ENCODE measurements at places on chromosomes 6 and 20.

GRCh38 chr6:83042467-83043053 is 23.1 kb downstream of the UBE3D start:
- DNase-seq, result no peak

DNA sequence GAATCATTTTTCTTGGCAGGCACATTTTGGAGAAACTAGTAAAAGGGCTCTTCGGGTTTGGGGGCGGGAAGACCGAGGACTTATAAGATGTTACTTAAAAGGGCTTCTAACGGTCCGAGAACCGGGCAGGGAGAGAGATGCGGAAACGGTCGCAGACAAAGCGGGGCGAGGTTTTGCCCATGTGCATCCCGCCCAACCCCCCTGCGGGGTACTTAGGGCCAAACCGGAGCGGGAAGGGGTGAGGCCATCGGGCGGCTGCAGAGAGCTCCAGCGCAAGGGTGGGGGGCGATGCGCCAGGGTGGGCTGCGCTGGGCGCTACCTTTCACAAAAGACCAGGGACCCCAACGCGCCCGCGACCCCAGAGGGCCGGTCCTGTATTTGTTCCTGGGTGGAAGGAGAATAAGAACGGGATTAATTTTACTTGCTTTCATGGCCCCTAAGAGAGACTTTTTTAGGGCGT is 616 bp downstream of the TUBB start:
- DNase-seq, result no peak

GRCh38 chr20:48603819-48604405 is 223.9 kb downstream of the PREX1 start:
- DNase-seq, result peak; percentile 78

- no peak for DNase-seq
These were observed 143.6 kb upstream of the GJE1 start for GRCh38 chr6:141988954-141989705.

- DNase-seq, result no peak
These were observed 19.4 kb downstream of the C6orf15 start for GRCh38 chr6:31092769-31093505.

GRCh38 chr6:165605901-165606739 is 56.9 kb downstream of the PDE10A start:
- DNase-seq, result no peak

DNA sequence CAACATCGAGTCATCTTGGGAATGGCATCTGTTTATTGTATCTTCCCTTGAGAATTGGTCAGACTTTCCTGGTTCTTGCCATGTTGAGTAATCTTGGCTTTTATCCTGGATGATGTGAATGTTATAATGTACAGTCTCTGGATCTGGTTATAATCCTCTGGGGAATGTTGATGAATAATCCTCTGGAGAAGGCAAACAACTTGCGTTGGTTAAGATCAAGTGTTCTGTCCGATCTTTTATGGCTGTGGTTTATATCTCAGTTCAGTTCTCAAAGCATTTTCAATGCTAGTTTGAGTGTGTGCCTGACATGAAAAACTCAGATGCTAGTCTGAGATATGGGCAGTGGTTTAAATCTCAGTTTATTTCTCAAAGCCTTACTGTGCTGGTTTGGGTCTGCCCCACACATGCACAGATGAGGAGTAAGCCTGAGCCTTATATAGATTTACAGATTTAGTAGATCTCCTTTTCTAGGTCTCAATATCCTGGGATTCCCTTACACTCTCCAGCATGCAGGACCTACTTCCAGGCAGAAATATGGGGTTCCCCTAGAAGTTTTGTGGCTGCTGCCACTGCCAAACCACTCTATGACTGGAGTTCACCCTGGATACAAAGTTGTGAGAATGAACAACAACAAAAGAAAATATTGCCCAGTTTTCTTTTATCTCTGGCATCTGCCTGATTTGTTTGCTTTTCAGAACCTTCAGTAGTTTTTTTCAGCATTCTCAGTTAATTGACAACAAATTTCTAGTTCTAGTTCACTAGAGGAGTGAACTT is 191.8 kb upstream of the MAN1A1 start:
- DNase-seq, result no peak

DNA sequence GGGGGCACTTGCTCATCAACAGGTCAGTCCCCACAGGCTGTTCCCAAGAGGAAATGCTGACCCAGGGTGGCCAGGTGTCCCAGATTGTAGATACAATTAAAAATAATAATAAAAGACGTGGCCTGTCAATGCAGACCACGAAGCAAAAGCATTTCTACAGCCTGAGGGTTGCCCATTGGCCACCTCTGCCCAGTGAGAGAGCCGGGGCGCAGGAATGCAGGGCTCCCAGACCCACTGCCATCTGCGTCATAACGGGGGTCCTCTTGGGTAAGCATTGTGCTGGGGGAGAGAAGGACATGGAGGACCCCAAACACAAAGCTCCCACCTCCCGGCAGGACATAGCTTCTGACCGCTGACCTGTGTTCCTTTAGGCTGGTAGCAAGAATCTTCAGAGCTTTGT is 22.9 kb upstream of the AFDN start:
- DNase-seq, result no peak

DNA sequence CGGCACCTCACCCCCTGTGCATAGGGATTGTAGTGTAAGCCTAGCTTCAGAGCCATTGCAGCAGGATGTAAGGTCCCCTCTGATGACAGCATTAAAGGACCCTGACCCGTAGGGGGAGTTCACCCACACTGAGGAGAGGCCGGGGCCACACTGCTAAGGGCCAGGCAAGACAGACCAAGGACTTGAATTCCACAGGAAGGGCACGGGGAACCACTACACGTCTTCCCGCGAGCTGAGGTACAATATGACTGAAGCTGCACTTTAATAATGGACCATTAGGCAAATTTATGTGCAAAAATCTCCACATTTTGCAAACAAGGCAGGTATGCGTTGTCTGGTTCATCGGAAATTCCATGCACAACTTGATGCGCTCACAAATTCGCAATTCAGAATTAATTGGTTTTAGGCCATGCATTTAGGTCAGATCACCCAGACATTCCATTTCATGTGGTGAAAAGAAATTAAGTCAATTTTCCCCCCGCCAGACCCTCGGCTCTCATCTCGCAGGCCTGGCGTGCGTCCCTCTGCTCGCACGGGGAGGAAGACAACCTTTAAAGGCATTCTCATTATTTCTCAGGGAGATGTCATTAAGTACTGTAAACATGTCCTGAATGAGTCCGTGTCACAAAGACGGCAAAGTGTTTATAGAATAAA is 111.8 kb downstream of the FOXA2 start:
- no peak for DNase-seq

GRCh38 chr6:112502351-112503090 is 155.4 kb downstream of the RFPL4B start:
- no peak for DNase-seq

- peak; percentile 69 for DNase-seq
These were observed 131.0 kb downstream of the ANKRD60 start for GRCh38 chr20:58097429-58097828.

- no peak for DNase-seq
These were observed 134.2 kb upstream of the AGPAT4 start for GRCh38 chr6:161408041-161408440.

GRCh38 chr6:169587975-169588374 is 113.9 kb downstream of the WDR27 start:
- DNase-seq, result no peak

GRCh38 chr20:12575352-12576095 is 433.2 kb upstream of the SPTLC3 start:
- DNase-seq, result no peak

- DNase-seq, result no peak
These were observed 549 bp downstream of the ANKRD6 start for GRCh38 chr6:89433252-89434149.

DNA sequence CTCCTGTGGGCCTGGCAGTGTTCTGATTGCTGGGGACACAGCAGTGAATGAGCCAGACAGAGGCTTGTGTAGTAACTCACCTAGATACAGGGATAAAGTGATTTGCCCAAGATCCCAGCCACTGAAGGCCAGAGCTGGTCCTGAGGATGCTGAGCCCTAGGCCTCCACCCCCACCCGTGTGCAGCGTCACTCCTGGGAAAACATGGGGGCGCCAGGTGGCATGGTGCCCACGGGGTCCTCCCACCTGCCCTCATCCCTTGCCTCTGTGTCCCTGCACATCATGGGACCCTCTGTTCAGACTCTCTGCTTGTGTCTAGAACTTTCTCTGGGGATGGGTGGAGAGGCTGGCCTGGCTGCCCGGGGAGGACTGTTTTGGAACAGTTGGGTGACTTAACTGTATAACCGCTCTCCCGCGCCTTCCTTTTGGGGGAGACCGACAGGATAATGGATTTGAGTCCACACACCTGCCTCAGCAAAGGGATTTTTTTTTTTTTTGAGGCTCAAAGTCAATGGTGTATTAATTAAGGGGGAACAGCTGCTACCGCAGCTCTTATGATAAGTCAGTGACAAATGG is 19.6 kb downstream of the LEMD2 start:
- no peak for DNase-seq

- no peak for DNase-seq
These were observed 14.4 kb downstream of the RARS2 start for GRCh38 chr6:87575423-87575822.

DNA sequence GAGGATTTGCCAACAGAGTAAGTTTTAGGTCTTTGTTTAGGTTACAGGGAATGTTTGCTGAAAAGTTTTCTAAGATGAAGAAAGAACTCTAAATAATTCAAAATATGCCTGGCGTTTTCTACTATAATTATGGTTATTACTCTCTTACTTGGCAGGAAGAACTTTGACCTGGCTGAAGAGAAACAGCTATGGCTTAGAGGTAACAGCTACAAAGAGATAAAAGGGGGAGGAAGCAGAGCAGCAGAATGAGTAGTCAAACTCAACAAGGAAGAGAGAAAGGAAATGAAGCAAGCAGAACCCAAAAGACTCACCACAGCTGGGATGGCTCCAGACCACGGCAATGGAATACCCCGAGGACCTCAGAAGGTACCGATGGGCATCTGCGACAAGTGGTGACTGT is 95.6 kb downstream of the KIF16B start:
- DNase-seq, result no peak

GRCh38 chr6:79557673-79558467 is 20.6 kb upstream of the LCA5 start:
- no peak for DNase-seq

DNA sequence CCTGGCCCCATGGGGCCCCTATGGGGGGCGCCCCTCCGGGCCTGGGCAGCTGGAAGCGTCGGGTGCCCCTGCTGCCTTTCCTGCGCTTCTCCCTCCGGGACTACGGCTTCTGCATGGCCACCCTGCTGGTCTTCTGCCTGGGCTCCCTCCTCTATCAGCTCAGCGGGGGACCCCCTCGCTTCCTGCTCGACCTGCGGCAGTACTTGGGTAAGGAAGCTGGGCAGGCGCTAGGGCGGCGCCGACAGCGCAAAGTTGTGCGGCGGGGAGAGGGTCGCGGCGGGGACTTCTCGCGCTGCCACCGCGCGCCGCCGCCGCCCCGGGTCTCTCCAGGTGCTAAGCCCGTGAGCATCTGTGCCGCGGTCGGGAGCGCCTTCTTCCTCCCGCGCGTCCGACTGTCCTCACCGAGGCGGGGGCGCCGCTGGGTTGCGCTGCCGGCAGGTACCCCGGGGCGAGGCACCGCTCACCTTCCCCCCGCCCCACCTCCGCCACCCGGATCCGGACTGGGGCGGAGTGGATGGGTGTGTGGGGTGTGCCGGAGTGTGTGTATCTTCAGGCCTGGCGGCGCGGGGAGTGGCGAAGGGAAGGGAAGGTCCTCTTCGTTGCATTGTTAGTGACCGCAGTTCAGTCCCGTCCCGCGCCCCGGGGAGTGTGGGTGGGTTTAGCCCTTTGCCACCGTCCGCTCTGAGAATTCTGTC is 788 bp downstream of the UST start:
- no peak for DNase-seq

DNA sequence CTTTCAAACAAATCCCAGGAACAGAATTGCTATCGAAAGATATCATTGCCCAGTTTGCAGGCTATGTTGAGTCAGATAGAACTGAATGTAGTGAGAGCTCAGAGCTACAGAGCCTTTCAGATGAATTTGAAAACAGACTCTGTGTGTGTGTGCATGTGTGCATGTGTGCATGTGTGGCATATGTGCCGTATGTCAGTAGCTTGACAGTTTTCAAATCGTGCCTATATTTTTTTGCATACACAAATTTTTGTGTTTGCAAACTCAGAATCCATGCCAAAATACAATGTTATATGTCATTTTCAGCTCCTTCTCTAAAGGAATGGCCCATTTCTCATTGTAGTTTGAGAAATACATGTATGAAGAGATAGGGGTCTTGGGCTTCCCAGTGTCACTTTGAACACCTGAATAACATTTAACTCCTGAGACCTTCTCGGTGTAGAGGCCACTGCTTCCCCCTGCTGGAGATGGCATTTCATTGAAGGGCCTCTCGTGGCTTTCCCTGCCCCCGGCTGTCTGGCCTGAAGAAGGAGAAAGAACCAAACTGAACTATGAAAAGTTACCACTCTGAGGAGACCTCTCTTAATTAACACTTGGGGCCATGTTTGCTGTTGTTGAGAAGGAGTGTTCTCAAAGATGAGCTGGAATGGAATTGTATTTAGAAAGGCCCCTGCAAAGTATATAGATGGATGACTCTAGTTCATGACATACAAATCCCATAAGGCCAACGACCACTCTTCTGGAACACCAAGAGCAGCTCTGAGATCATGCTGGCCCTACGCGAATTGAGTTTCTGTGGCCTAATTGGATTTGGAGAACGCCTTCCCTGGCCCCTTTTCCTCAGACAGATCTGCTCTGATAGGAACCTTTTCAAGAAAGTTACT is 58.7 kb downstream of the VAPB start:
- peak; percentile 84 for DNase-seq

- DNase-seq, result no peak
These were observed 23.0 kb upstream of the BMP5 start for GRCh38 chr6:55898342-55898741.

DNA sequence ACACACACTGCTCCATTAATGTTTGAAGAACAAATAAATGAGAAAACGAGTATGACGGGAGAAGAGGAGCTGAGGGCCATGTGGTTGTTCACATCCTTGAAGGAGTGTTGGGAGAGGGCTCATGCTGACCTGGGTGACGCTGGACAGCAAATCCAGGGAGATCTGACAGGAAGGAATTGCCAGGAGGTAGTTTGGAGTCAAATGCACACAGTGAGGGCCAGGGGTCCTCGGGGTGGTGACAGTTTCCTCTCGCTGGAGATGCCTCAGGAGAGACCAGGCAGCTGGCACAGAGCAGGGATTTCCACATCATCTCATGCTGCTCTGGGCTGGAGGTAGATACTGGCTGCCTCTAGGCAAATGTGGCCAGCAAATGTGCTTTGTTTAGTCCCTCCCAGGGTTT is 2.0 kb upstream of the TMEM181 start:
- no peak for DNase-seq

GRCh38 chr6:155487371-155488130 is 31.9 kb upstream of the NOX3 start:
- DNase-seq, result no peak

- peak; percentile 63 for DNase-seq
These were observed 637 bp downstream of the ABHD12 start for GRCh38 chr20:25389858-25390537.

DNA sequence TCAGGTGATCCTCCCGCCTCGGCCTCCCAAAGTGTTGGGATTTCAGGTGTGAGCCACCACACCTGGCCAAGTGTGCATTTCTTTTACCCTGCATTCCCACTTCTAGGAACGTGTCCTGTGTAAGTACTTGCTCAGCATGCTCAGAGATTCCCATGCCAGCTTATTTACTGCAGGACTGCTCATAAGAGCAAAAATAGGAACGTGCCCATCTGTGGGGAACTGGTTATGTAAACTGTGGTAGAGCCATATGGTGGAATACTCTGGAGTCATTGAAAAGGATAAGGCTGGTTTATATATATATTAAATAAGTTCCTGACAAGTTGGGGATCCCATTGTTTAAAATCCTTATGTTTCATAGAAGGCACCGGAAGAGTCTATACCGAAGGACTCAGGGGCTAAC is 38.2 kb upstream of the FANCE start:
- no peak for DNase-seq

- no peak for DNase-seq
These were observed 98.0 kb upstream of the JARID2 start for GRCh38 chr6:15147827-15148226.

- DNase-seq, result no peak
These were observed 13.6 kb downstream of the IP6K3 start for GRCh38 chr6:33732817-33733708.

All from RWPE2 (cell line).